ENCODE measurements at places on chromosomes 6 and 20.

DNA sequence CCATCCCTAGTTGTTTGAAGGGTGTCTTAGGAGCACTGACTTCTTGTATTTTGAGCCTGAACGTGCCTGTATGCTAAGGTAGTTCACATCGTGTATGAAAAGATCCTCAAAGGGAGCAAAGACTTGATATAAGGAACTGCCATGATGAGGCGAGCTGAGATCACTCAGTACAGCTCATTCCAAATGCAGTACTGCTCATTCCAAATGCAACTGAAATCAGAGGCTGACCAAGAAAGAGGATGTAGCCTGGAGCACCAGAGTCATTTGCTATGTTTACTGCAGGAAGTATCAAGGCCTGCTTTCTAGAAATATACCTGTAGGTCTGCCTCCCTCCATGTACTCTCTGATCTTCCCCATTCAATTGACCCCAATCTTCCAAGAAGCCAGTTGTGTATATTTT, 832.2 kb downstream of the EYS start:
- DNase-seq, result no peak

DNA sequence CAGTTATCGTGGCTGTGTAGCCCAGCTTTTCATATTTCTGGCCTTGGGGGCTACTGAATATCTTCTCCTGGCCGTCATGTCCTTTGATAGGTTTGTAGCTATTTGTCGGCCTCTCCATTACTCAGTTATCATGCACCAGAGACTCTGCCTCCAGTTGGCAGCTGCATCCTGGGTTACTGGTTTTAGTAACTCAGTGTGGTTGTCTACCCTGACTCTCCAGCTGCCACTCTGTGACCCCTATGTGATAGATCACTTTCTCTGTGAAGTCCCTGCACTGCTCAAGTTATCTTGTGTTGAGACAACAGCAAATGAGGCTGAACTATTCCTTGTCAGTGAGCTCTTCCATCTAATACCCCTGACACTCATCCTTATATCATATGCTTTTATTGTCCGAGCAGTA, 475 bp downstream of the OR2B6 start:
- no peak for DNase-seq

DNA sequence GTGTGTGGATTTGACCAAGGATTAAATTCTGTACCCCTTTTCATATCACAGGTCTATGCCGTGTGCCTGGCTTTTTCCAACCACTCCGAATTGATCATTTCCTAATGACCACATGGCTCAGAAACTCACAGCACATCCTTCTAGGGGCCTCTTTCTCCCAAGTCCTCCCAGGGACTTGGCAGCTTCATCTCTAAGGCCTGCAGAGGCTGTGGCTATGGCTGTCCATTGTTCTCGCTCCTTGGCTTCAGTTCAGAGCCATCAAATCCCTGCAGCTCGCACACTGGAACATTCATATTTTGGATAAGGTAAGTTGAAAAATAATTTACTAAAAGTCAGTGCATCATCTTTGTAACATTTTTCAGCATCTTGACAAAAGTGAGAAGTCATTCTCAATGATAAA, 497.2 kb upstream of the CDH4 start:
- DNase-seq, result no peak

DNA sequence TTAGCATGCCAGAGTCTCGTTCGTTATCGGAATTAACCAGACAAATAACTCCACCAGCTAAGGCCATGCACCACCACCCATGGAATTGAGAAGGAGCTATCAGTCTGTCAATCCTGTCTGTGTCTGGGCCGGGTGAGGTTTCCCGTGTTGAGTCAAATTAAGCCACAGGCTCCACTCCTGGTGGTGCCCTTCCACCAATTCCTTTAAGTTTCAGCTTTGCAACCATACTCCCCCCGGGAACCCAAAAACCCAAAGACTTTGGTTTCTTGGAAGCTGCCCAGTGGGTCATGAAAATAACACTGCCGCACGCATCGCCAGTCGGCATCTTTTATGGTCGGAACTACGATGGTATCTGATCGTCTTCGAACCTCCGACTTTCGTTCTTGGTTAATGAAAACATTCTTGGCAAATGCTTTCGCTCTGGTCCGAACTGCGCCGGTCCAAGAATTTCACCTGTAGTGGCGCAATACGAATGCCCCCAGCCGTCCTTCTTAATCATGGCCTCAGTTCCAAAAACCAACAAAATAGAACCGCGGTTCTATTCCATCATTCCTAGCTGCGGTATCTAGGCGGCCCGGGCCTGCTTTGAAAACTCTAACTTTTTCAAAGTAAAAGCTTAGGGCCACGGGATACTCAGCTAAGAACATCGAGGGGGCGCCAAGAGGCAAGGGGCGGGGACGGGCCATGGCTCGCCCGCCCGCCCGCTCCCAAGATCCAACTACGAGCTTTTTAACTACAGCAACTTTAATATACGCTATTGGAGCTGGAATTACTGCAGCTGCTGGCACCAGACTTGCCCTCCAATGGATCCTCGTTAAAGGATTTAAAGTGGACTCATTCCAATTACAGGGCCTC, 1958.5 kb upstream of the DEFB115 start:
- no peak for DNase-seq

GRCh38 chr20:40506537-40506939, 182.5 kb downstream of the MAFB start:
- DNase-seq, result peak; percentile 55

GRCh38 chr20:59645761-59646171, 41.4 kb downstream of the PHACTR3 start:
- DNase-seq, result no peak

DNA sequence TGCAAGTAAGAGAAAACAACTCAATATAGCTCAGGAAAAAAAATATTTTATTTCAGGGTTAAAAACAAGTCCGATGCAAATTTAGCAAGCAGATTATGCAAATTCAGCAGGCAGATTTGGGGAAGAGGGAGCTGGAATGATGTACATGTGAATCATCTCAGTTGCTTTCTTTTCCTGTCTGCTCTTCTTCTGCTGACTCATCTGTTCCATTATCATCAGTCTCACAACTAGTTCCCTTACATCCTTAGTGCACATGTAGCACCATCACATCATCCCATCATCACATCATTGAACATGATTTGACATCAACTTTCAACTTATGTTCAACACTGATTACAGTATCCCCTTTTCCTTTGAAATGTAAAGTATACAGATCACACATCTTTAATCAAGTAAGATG, 11.5 kb upstream of the DEFB113 start:
- DNase-seq, result no peak

- DNase-seq, result no peak
Measured at GRCh38 chr6:166929542-166930189, 26.7 kb downstream of the RNASET2 start.

DNA sequence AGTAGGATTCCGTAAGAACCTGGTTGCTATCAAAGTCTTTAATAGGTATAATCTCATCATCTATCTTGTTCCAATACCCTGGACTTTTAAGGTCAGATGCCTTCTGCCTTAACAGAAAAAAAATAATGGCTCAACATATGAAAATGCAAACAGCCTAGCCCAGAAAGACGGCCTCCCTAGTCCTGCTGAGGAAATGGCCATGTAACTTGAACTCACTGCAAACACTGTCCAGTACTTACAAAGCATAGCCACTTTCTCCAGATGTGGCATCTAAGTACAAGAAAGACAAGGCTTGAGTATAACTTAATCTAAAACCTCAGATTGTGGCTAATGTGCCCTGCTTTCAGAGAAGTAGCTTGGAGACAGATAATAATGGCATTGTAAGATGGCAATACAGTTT, 26.5 kb downstream of the FASTKD5 start:
- no peak for DNase-seq

DNA sequence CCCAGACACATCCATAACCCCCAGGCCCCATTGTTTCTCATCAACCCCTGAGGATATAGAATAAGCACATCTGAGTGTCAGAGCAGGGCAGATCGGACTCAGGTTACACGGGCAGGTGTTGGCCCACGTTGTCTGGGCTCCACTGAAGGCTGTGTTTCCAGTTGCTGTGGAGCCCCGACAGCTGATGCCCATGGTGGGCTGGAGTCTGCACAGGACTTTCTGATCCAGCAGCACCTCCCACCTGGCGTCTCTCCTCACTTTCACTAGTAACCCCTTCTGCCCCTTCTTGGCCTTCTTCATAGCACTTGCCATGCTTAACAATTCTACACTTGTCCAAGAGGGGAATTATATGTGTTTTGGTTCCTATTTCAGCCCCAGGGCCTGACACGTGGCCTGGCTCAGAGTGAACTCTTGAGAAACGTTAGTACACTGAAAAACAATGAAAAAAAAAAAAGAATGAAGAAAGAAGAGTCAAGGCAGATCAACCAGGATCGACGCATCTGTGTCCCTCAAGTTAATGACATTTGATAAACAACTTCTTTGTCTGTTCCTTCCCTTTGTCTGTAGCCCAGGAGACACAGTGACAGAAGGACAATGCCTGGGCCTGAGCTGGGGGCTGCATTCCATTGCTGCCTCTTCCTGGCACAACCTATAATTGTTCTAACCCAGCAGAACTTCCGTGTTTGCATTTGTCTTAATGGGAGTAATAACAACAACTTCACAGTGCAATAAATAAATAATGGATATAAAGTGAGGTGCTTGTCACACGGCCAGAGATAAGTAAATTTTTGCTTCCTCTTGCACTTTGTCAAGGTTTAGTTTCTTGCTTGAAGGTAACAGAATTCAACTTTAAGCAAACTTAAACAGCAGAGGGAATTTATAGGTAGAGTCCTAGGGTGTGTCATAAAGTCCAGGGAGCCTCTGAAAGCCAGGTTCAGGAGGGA, 224.2 kb upstream of the SSTR4 start:
- no peak for DNase-seq

- DNase-seq, result no peak
Measured at GRCh38 chr20:36085686-36086267, 68.8 kb upstream of the EPB41L1 start.

- DNase-seq, result peak; percentile 6
Measured at GRCh38 chr6:57123111-57123510, 33.1 kb downstream of the ZNF451 start.

- DNase-seq, result no peak
Measured at GRCh38 chr6:163986313-163986712, 571.8 kb downstream of the QKI start.

DNA sequence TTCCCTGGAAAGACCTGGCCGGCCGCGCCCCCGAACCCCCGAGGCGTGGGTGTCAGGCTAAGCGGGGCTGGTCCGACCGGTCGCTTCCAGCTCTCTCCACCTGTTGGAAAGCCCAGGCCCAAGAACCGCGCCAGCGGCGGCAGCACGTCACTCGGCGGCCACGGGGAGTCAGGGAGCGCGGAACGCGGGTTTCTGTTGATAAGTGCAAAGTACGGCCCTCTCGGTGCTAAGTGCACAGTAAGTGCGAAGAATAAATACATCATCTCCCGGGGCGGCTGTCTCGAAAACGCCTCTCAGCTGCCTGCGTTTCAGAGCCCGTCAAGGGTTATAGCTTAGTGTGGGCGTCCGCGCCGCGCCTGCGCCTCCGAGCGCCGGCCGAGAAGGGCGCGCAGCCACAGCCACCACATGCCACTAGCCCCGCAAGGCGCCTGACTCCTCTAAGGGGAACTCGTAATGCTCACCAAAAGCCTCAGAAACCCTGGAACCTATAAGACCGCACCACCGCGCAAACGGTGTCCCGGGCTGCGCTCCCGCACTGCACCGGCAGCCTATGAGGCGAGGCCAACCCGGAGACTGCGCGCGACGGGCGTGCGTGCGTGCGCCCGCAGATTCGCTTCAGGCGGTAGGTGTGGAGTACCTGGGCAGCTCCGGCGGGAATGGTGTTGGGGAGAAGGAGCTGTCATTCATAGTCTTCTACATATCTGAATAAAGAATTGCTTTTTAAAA, 9.2 kb upstream of the TBX18 start:
- peak; percentile 25 for DNase-seq

DNA sequence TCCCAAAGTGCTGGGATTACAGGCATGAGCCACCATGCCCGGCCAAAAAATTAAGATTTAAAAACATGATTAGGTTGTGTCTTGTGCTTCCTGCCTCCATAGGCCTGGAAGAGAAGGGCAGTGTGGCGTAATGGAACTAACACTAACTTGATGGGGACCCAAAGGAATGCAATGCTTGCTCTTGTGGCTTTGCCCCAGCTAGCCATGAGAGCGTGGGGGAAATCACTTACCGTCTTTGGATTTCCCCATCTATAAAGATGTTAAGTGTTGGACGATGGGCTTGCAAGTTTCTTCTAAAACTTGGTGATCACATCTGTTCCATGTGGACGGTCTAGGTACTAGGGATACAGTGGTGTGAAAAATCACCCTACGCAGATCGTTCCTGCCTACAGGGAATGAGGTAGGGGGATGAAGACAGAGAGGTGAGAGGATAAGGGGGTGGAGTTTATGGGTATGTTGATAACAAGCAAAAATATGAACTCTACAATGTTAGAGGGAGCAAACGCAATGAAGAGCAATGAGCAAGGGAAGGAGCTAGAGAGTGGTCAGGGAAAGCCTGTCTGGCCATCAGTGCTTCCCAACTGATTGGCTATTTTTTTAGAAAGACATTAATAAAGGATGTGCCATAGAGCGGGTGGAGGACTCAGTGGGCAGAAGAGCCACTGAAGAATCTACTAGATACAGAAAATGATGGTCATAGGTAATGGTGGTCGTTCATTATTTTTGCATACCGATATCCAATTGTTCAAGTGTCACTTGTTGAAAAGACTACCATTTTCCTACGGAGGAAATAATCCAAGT, 165.2 kb downstream of the BCAS1 start:
- DNase-seq, result no peak

DNA sequence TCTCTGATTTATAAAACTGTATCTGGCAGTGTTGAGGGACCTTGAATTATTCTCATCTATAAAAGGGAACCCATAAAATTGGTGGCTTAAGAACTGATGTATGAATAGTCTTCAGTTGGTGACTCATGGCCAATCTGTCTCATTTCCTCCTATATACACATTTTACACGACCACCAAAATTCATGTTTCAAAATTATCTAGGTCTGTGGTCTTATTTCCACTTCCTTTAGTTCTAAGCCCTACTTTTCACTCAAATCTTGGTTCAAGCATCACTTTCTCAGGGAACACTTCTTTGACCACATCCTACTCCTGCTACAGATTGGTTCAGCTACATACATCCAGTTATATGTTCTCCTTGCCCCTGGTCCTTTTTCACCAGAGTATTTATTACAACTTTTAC, 18.6 kb upstream of the ENPP1 start:
- no peak for DNase-seq

DNA sequence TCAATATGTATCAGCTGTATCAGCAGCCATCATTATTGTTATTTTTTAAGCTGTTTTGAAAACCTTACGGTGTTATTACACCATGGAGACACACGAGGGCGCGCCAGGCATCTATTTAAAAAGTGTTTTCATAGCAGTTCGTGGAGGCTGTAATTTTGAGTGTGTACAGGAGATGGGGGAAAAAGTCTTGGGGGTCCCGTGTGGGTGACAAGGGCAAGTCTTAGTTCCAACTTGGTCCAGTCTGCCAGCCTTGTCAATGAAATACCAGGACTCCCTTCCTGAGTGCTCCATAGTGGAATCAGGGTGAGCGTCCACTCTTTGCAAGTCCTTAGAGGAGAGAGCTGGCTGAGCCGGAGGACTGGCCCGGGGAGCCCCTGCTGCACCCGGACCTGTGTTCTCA, 43.3 kb downstream of the SLC2A10 start:
- peak; percentile 77 for DNase-seq

GRCh38 chr20:10558635-10559187, 115.1 kb downstream of the JAG1 start:
- peak; percentile 75 for DNase-seq

GRCh38 chr20:6104493-6105188, 18.2 kb downstream of the FERMT1 start:
- no peak for DNase-seq

GRCh38 chr6:138987080-138987642, 892 bp downstream of the REPS1 start:
- no peak for DNase-seq

GRCh38 chr6:106136845-106137244, 50.7 kb downstream of the PRDM1 start:
- DNase-seq, result no peak
